Right lobe of liver (tissue), 6 donors: ENCODE measurements at places on chromosomes 13 and 19.

GRCh38 chr13:101190976-101191375 is 225.3 kb downstream of the NALCN start:
- no peak for DNase-seq

DNA sequence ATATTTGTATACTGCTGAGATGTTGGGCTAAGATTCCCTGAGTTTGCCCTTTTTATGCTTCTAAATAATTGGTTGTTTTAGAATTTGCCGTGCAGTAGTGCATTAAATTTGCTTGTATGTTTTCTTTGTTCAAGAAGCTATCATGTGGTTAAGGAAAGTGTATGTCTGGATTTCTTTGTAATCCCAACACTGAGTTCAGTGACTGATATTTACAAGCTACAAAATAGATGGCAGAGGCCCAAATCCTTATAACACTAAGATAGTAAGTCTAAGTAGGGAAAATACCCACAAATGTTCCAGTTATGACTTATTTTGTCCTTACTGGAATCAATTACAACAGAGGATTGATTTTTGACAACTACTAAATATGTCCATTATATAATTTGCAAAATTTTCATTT is 435.0 kb upstream of the KLF12 start:
- no peak for DNase-seq

GRCh38 chr13:28707629-28708427 is 10.9 kb downstream of the SLC46A3 start:
- no peak for DNase-seq

- no peak for DNase-seq
Observed at GRCh38 chr13:66553391-66553790, 676.7 kb downstream of the PCDH9 start.

DNA sequence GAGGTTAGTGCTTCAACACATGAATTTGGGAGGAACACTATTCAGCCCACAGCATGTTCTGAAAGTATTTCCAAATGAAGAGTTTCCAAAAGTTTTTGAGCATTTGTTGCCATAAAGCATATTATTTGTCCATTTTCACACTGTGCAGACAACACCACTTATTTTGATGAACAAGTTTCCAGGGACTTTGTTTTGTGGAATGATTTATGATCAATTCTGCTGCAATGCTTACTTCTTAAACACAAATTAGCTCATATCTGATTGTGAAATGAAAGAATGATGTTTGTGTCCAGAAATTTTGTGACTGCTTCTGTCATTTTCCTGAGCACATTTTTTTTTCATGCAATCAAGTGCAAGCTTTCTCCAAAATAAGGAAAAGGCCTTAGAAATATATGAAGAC is 205.3 kb downstream of the RAP2A start:
- no peak for DNase-seq

DNA sequence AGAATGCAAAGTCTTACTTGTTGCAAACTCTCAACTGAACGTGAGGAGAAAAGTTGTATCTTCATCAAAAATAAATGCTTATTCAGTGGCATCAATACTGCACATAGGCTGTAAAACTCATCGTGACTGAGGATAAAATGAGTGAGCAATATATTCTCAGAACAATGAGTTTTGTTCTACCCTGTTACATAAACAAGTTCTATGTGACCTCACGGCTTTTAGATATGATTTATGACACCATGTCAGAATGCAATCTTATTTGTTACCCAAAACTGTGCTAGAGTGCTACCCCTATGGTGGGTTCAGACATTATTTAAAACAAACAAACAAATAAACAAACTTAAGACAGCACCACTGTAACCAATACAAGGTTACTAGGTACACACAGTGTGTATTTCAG is 55.4 kb downstream of the FOXO1 start:
- DNase-seq: no peak

DNA sequence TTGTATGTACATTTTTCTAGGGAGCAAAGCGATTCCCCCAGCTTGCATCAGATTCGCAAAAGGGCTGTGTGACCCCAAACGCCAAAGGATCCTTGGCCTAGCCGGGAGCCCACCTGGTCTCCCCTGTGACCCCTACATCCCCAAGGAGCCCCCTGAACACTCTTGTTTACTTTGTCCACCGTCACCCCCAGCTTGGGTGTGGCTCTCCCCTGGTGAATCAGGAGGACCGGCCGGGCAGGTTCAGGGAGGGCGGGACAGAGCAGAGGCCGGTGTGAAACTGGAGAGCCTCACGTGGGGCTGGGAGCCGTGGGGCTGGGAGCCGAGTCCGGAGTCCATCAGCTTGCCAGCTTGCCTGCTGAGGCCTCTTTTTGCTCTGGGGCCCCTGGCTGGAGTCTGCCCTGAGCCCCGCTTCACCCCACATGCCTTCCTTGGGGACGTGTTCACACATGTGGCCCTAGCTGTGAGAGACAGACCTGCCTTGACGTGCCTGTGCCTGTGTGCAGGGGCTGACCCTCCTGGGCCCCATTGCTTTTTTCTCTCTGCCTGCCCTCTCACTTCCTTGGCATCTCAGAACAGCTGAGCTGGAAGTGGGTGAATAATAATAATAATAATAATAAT is 2.0 kb downstream of the ITPKC start:
- DNase-seq: peak; percentile 95

DNA sequence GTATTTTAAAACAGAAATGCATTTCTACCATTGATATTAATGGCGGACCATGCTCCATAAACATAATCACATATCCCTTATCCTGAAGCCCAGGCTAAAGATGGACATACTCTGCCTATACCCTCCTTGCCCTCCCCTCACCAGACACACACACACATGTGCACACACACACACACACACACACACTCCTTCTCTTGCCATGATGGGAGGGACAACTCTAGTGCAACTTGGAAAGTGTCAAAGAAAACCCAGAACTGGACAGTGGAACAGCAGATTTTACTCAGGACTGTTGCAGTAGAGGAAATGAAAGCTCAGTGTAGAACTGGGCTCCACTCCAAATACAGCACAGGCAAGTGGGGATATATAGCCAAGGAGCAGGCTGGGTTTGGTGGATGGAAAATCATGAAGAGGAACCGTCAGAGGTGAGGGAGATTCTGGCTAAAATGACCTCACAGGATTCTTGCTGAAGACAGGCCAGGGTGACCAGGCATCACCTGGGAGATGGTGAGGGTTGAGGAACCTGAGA is 40.8 kb downstream of the TNFRSF19 start:
- DNase-seq: no peak

- DNase-seq: no peak
Observed at GRCh38 chr13:27406178-27406939, 18.1 kb upstream of the GTF3A start.

- DNase-seq: no peak
Observed at GRCh38 chr13:27007166-27007565, 164.4 kb downstream of the USP12 start.

DNA sequence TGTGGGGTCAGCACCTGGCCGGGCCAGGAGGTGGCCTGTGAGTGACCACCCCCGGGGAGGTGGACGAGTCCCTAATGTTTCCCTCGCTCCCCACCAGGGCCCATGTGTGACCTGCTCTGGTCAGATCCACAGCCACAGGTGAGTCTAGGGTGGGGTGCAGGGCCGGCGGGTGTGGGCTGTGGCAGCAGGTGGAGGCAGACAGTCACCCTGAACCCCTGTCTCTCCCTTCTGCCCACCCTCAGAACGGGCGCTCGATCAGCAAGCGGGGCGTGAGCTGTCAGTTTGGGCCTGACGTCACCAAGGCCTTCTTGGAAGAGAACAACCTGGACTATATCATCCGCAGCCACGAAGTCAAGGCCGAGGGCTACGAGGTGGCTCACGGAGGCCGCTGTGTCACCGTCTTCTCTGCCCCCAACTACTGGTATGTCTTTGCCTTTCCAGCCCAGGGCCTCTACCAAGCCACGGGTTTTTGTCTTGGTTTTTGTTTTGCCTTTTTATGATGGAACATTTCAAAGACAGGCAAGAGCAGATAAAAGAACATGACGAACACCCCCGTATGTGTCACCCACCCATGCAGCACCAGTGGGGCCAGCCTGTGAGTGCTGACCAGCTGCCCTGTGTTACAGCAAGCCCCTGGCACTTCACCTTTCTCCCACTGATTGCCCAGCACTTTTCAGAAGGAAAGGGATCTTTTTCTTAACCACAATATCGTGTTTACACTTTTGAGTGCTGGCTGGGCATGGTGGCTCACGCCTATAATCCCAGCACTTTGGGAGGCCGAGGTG is 24.9 kb downstream of the CCDC8 start:
- peak; percentile 50 for DNase-seq

DNA sequence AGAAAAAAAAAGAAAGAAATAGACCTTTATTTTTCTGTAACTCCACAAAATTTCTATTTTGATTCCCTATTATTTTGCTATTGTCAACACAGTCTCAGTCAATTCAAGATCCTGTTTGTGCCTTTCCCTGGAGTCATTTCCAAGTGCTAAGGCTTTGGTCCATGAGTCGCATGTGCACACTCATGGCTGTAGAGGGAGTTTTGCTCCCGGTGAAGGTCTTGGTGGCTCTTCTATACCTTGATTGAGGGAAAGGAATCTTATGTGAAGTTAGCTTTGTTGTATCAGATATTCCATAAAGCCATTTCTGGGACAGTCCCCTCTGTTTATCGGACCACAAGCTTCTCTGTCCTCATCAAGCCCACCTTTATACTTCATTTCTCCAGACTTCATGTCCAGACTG is 58.7 kb upstream of the ALOX5AP start:
- DNase-seq: no peak

DNA sequence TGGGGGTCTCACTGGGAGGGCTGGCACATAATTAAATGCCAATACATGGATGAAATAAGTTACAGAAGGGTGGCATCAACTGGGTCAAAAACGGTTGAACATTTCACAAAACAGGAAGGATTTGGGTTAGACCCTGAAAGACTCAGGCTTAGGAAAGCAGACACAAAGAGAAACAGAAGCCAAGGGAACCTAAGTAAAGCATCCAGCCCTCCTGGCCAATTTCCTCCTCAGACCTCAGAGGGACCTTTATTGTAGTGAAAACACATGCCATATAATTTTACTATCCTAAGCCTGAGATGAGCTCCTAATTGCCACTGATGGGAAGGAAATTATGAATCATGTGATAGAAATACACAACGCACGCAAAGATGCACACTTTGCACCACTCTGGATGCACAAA is 12.1 kb upstream of the CEACAM3 start:
- no peak for DNase-seq

DNA sequence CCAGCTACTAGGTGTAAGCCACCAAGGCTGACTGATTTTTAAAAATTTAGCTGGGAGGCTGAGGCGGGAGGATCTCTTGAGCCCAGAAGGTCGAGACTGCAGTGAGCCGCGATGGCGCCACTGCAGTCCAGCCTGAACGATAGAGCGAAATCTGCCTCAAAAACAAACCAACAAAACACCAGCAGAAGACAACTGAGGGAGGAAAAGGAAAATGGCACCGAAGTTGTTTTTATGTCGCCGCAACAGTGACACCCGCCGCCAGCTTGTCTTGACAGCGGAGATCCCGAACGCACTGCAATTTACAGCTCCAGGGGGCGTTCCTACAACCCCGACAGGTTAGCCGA is 298 bp upstream of the FAM98C start:
- DNase-seq: no peak

GRCh38 chr13:50594276-50595051 is 249.0 kb downstream of the DLEU7 start:
- DNase-seq: no peak

GRCh38 chr19:2594319-2594718 is 108.2 kb downstream of the GNG7 start:
- DNase-seq: no peak

DNA sequence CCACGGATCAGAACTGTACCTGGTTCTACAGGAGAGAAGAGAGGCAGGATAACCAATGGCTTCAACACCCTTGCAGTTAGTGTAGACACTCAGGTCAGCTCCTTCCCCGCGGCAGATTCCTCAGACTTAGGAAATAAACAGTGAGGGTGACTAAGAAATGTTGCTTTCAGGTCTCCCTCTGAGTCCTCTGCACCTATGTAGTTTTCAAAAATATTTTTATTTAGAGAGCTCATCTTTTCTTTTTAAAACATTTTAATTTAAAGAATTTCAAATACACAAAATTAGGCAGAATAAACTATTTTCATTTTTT is 195.2 kb downstream of the KLF12 start:
- no peak for DNase-seq

DNA sequence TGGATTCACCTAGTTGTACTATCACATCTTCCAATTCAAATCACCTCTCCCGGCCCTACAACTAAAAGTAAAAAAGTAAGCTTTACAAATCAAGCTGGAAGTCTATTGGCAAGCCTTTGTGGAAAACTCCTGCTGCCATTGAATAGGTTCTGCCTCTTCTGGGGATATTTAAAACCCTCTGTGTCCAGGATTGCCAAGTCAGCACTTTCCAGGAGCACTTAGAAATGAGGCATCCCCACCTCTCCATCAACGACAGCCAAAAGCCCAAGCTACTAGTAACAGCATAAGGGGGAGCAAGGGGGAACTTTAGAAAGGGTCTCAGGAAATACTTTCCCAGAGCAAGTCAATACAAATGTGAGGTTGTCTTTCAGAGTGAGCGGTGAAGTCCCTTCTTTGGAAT is 85.0 kb upstream of the OBI1 start:
- no peak for DNase-seq

- no peak for DNase-seq
Observed at GRCh38 chr13:107427536-107427935, 787.8 kb downstream of the LIG4 start.

DNA sequence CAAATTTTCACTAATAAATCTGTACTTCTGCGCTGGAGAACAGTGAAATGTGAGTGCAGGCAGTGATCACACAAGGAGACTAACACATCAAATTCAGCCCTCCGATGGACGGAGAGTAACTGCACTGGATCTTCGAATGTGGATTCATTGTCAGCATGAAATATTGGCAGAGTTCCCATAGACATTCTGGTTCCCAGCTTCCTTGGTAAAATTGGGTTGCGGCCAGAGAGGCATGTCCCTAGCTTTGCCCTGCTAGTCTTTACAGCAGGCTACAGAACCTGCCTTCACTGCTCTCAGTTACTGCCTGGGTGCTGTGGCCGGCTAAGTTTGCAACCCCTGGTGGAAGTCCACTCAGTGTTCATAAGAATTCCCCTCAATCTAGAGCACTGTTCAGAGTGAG is 32.3 kb upstream of the UQCRFS1 start:
- DNase-seq: no peak

DNA sequence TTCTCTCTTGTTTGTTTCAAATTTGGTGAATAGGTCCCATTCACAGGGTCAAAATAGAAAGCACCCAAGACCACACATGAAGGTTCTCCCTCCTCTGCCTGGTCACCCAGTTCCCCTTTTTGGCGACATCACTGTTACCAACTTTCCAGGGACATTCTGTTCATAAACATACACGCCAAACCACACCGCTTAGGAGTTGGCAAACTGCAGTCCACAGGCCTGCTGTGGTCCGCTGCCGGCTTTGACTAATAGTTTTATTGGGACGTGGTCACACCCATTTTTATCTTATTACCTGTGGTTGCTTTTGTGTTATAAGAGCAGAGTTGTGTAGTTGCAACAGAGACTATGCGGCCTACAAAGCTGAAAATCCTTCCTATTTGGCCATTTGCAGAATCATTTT is 24.2 kb downstream of the UHRF1 start:
- DNase-seq: no peak

GRCh38 chr13:43877326-43877725 is 2.2 kb downstream of the CCDC122 start:
- DNase-seq: no peak
